GF-D8 (cell line): ENCODE measurements at places on chromosomes 4 and X.

- DNase-seq: peak; percentile 0
Observed at GRCh38 chrX:135347381-135348016, 38.2 kb downstream of the ETDC start.

GRCh38 chrX:132774010-132774714, 184.3 kb downstream of the HS6ST2 start:
- no peak for DNase-seq

GRCh38 chr4:56817840-56818491, 3.5 kb downstream of the SPINK2 start:
- no peak for DNase-seq

- no peak for DNase-seq
Observed at GRCh38 chr4:40482985-40483647, 146.5 kb downstream of the RBM47 start.

DNA sequence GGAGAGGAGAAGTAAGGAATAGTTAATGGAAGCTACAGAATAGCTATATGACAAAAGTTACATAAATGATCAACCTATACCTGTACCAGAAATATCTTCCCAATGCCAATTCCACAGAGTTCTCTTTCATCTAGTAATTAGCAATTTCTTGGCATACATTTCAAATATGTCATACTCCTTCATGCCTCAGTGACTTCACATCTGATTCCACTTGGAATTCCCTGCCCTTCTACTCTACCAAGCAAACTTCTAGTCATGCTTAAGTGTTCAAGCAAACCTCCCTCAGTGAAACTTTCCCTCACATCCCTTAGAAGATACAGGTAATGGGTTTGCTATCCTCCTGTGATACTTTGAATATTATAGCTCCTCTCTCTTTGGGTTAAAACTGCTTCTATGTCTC, 127.1 kb downstream of the KLHL13 start:
- no peak for DNase-seq
